HCT116 (cell line): ENCODE measurements at places on chromosomes 7 and 10.

- no peak for DNase-seq
These were observed 431 bp downstream of the ZYX start for GRCh38 chr7:143381427-143382125.

DNA sequence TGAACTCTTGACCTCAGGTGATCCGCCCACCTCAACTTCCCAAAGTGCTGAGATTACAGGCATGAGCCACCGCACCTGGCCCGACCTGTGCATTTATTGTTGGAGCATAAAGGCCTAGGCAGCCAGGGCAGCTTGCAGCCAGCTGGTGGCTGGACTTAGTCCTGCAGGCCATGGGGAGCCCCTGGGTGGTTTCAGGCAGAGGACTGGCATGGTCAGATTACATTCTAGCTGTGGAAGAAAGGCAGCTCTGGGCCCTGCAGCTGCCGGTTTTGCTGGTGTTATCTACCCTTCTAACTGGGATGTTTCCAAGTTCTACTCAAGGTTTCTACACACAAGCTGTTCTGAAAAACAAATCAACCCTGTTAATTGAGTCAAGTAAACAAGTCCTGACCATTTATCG lies 22.7 kb upstream of the MKRN1 start:
- DNase-seq, result no peak

- no peak for DNase-seq
These were observed 153.8 kb upstream of the AKR1E2 start for GRCh38 chr10:4672201-4672600.

DNA sequence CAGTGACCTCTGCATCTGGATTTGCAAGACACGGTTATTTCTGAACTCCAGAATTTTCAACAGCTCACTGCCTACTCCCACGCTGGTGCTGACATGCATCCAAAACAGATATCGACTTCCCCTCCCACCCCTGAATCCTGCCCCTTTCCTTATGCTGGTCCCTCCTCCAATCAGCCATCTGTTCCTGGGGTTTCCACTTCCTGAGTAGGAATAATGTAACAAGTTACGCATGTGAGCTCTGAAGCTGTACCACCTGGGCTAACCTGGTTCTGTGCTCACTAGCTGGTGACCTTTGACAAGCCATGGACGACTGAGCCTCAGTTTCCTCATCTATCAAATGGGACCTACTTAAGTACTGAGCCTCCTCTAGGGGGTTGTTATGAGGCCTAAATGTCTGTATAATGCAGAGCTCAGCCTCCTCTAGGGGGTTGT lies 1.7 kb upstream of the NCAPG2 start:
- DNase-seq, result no peak

DNA sequence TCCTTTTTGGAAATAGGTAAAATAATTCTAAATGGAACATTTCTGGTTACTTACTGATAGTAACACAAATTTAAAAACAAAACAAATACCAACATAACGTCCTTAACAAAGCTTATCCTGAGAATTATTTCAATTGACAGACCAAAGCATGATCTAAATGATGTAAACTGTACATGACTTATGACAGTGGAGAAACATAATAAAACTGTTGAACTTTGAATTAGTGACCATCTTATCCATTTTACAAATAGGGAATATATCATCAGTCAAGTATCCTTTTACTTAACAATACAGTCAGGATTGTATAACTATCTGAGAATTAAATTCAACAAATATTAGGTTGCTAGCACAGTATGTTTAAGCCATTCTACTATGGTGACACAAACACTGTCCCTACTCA lies 2.4 kb downstream of the IPMK start:
- DNase-seq, result no peak
